ENCODE measurements at places on chromosomes 12 and 14.

GRCh38 chr12:57723630-57723962 lies 14.9 kb downstream of the AGAP2 start:
- DNase-seq = no peak

GRCh38 chr14:105485739-105486162 lies 935 bp upstream of the CRIP1 start:
- DNase-seq = peak; percentile 79

DNA sequence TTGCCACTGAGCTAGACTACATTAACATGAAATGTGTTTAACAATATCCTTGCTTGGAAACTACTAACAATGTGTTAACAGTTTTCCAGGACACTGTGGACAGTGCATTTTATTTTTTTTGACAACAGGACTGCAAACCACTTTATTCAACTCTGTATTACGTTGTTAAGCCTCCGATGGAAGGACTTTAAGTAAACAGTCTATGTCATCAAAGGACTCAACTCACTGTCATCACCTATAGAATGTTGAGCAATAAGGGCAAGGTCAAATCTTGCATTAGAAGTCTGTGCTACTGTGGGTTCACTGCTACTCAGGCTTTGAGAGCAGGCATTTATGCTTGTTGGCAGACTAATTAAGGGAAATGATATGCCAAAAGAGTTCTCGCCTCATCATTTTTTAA lies 483.7 kb downstream of the FLRT2 start:
- DNase-seq = no peak

DNA sequence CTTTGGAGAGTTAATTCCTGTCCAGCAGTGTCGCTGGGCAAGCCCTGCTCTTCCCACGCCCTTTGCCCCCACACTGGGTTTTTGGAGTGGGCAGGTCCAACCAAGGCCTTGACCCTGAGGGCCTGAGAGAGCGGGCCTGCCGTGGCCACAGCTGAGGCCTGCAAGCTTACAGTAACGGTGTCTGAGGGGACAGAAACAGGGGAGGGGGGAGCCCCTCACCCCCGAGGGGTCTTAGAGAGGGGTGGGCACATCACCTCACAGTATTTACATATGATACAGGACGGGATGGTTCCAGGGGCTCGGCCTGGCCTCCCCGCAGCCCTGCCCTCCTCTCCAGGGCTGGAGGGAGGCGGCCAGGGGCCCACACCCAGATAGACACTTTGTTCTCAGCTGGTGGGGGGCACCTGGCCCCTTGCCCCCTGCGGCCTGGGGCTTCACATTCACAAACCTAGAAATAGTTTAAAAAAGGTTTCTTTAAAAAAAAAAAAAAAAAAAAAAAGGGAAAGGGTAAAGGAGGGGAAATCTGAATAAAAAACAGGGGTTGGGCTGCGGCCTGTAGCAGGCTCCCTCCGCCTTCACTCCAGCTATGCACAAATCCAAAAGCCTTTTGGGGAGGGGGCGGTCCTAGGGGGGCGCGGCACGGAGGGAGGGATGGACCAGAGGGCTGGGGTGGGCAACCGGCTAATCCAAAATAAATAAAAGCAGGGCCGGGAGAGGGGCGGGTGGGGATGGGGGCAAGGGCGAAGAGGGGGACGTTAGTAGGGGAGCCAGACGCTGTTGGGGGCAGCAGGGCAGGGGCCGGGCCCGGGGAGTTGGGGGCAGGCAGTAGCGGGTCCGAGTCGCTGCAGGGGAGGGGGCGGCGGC lies 14.8 kb upstream of the PLA2G1B start:
- DNase-seq = no peak

DNA sequence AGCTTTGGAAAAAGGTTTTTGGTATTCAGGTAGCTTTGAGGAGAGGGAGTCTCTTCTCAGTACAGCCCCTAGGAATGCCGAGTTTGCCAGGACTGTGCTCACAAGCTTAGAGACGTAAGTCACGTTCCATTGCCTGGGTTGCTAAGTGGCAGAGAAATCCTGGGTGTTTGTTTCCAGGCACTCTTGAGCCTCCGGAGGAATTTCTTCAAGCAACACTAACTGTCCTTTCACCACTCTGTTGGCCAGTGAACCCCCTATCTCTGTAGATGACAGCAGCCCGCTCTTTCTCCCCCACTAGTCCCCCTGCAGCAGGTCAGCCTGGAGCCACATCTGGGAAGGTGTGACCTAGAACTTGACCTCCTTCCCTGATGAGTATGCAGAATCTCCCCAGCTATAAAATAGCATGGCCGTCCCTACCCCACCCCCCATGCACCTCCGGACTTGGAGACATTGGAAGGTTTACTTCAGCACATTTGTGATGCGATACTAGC lies 162.7 kb downstream of the ZFP36L1 start:
- DNase-seq = no peak

- no peak for DNase-seq
Observed at GRCh38 chr14:60003991-60004390, 84.0 kb downstream of the LRRC9 start.

- peak; percentile 10 for DNase-seq
Observed at GRCh38 chr12:116784238-116784612, 46.1 kb downstream of the RNFT2 start.

DNA sequence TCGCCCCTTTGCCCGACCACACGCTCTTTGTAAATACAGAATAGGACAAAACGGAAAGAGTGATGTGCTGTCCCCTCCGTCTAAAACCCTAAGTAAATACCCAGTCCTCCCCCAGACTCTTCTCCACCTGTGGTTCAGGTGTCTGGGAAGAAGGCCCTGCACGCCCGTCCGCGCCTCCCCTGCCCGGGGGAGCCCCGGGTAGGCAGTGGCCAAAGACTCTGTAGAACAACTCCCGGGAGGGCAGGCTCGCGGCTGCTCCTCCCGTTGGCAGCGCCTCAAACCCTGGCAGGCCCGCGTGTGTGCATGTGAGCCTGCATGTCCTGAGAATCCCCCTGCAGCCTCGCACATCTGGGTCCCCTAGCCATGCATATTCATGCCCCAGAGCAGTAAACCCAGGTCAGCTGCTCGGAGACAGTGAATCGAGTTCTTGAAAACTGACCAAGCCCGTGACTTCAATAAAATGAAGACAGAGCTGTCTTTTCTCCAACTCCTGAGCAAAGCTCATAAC lies 165.8 kb downstream of the MON2 start:
- DNase-seq = no peak
